Neuronal stem cell (in vitro differentiated cells): ENCODE measurements at places on chromosomes 3 and 15.

DNA sequence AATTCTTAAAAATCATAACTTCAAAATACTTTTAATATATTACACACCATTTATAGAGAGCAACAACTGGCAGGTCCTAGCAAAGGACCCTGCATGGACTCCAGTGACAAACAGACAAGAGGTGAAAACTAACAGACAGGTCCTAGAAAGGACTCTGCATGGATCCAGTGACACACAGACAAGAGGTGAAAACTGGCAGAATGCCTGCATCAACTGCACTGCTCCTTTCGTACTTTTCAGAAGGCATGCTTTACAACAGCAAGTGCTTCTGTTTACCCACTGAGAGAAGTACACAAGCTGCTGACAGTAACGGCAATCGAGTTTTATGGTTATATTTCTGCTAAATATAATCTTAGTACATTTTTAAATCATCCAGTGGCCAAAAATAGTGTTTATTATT, 24.3 kb upstream of the GP5 start:
- DNase-seq, result no peak

DNA sequence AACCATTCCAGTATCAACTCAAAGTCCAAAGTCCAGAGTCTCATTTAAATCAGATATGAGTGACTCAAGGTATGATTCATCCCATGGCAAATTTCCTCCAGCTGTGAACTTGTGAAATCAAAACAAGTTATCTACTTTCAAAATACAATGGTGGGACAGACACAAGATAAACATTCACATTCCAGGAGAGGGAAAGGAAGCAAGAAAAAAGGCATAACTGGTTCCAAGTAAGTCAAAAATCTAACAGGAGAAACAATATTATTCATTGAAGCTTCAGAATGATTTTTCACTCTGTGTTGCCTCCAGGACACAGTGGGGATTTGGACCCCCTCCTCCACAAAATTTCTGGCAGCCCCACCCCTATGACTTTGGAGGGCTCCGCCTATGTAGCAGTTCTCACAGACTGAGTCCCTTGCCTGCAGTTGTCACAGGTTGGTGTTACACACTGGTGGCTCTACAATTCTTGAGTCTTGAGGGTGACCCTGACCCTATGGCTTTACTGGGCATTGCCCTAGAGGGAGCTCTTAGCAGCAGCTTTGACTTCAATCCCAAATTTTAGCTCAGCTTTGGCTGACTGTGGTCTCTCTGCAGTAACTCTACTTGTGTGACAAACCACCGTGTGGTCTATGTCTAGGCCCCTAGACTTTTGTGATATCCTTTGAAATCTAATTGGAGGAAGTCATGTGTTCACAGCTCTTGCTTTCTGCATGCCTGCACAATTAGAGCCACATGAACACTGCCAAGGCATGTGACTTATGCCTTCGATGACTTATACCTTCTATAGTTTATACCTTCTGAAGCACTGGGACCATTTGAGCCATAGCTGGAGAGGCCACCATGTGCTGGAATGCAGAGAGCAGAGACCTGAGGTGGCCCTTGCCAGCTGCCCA, 644.2 kb downstream of the GRM7 start:
- no peak for DNase-seq

DNA sequence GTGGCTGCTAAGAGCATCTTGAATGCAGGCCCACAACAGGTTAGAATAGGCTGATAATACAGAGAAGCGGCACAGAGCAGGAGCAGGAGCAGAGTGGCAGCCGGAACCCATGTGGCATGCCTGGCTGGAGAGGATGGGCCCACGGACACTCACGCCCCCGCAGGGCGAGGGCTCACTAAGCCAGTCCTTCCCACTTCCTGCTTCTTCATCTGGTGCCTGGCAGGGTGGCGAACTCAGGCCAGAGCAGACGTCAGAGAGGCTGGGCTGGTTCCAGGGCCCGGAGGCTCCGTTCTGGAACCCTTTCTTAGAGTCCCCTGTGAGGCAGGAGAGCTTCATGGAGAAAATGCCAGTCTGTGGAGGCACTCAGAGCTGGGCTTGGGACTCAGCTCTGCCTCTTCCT, 195.1 kb downstream of the NTRK3 start:
- no peak for DNase-seq

GRCh38 chr3:48614044-48614443, 4.6 kb upstream of the UQCRC1 start:
- no peak for DNase-seq

DNA sequence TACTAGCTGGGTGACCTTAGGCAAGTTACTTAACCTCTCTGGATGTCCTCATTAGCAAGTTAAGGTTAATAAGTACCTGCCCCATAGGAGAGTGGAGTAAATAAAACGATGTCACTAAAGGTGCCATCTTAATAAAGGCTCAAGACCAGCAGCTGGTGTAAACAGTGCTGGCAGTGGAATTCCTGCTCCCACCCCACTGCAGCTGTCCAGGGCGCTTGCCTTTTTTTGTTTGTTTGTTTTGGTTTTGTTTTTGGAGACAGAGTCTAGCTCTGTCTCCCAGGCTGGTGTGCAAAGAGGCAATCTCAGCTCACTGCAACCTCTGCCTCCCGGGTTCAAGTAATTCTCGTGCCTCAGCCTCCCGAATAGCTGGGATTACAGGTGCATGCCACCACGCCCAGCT, 28.9 kb downstream of the IDH3A start:
- DNase-seq, result no peak

DNA sequence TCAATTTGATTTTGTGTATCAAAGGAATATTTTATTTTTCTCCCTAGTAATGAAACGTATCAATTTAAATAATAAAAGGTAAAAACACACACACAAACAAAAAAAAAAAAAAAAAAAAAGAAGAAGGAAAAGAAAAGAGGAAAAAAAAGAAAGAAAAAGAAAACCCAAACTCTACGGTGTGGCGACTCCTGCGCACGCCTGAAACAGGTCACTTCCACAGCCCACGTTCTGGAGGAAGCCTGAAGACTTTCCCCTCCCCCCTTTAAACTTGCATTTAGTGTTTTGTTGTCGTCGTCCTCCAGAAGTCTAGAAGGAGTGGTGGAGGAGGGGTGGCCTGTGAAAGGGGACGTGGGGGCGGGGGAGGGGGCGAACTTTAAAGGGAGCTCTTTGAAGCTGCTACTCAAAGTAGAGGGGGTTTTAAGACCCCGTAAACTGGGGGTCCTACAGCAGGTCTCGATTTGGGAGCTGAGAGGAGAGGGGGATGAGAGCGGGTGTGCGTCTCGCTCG, 2.3 kb upstream of the TLE3 start:
- DNase-seq, result no peak

DNA sequence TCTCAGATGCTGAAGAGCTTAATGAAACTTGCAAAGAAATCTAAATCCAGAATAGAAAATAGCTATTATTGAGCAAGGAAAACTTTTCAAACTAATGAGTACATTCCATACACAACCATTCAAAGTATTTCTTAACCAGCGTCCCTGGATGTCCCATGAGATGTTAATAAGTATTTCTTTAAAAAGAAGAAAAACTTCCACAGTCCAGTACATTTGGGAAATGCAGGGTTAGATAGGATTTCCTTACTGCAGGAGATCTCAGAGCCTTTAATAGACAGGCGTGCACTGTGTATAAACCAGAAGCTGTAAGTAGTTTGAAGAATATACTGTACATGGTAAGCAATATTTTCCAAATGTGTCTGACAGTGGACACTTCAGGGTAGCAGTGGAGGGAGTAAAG, 29.6 kb upstream of the BHLHE40 start:
- no peak for DNase-seq
